Activated naive CD4-positive, alpha-beta T cell (primary cell): ENCODE measurements at places on chromosomes 5 and 9.

GRCh38 chr9:14351221-14351836 is 37.4 kb upstream of the NFIB start:
- no peak for DNase-seq

- no peak for DNase-seq
These were observed 64.8 kb upstream of the ADCY2 start for GRCh38 chr5:7331131-7331530.

DNA sequence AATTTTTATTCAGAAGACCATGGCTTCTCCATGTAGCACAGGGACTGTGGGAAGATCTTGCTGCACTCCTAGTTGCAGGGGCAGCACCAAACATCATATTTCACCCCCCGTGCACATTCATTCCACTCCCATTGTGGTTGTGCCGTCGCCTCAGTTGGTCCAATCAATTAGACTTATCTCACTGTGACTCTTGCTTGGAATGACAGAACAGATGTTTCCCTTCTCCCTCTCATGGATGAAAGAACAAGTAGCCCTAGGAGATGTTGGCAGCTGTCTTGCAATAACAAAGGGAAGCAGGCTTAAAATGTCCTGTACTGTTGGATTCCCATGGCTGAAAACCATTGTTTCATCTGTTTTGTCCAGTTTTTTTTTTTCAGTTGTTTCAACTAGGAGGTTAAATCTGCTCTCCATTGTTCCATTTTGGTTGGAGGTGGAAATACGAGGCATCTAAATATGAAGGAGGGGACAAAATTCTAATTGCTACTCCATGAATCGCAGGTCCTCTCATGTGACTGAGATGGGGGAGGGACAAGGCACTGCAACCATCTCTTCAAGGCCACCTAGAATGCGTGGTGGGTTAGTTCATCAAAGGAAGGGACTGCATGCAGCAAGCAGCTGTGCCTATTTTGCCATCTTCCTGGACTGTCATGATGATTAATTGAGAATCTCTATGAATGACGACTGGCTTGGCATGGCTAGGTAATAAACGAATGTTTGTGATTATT is 214.4 kb downstream of the NSG2 start:
- no peak for DNase-seq

- no peak for DNase-seq
These were observed 147.4 kb upstream of the NFIL3 start for GRCh38 chr9:91571036-91571435.

DNA sequence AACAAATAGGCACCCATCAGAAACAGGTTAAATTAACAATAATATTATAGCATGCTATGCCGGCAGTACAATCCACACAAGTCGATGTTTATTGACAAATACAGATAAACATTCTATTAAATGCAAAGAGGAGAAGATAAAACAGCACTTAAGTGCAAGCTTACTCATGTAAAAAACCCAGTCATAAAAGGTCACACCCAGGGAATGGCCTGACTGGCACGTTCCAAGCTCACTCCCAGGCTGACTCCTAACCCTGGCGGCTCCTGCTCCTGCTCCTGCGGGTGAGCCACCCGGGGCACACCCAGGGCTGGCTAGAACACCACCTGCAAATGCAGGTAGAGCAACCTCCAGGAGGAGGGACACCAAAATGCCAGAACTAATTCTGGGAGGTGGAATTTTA is 66.9 kb downstream of the SEMA4D start:
- DNase-seq = no peak

GRCh38 chr5:170397059-170397458 is 7.9 kb upstream of the KCNMB1 start:
- DNase-seq = no peak

DNA sequence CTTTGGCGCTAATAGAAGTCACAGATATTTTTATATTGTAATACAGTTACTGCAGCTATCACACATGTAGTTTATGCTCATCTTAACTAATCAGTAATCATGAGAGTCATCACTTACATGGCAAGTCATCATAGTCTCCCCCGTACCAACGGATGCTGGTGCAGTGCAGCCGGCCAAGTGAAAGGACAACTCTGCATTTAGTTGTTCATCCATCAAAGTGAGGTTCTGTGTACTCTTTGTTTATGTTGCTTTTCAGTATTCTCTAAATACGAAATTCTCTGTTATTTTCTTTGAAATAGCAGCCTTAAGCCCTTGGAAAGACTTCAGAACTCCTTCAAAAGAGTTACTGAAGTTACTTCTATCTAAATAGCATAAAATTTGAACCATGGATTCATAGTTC is 216.7 kb downstream of the CCDC171 start:
- DNase-seq = no peak

- DNase-seq = no peak
These were observed 304.8 kb upstream of the TLE4 start for GRCh38 chr9:79266986-79267385.

- no peak for DNase-seq
These were observed 5.5 kb downstream of the UBE2D2 start for GRCh38 chr5:139566611-139567010.

DNA sequence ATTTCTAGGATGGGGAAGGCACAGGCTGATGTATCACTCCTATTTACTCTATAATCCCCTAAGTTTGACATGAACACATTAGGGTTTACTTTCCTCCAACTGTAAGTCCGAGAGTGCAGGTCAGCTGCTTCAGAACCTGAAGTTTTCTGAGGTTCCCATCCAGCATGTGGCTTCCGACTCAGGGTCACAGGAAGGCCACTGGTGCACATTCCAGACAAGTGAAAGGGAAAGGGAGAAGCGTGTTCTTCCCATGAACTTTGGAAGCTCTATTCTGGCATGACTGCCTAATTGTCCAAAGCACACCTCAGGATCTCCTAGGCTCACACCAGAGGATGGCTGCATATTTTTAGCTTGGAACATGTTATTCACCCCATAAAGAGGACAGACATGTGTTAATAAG is 602.6 kb downstream of the SEMA5A start:
- DNase-seq = no peak

- DNase-seq = no peak
These were observed 5.0 kb downstream of the P4HA2 start for GRCh38 chr5:132222649-132223038.

GRCh38 chr5:54385994-54386393 is 69.5 kb upstream of the HSPB3 start:
- DNase-seq = no peak

GRCh38 chr5:102762562-102763227 is 7.6 kb downstream of the PAM start:
- no peak for DNase-seq

- no peak for DNase-seq
These were observed 29.5 kb upstream of the SARDH start for GRCh38 chr9:133767625-133768024.

GRCh38 chr5:55454282-55454681 is 80.5 kb downstream of the PLPP1 start:
- no peak for DNase-seq

DNA sequence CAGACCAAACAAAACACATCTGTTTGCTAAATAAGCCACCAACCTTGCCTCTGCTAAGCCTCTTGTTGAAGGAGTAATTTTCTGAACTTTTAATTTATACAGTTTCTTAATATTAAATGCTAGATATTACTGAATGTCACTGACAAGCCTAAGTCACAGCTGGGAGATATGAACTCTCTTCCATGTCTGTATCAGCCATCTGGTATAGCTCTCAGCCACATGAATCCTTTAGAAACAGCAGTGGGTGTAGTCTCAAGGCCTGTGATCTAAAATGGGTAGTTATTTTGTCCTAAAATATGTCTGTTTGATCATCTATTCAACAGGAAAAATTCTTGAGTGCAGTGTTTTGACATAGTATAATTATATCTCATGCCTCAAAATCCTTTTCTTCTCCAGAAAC is 97.2 kb downstream of the CAMK4 start:
- no peak for DNase-seq

- DNase-seq = no peak
These were observed 396.5 kb downstream of the ADGRV1 start for GRCh38 chr5:90955001-90955635.

GRCh38 chr9:121133104-121133816 is 58.5 kb downstream of the CNTRL start:
- DNase-seq = peak; percentile 6

DNA sequence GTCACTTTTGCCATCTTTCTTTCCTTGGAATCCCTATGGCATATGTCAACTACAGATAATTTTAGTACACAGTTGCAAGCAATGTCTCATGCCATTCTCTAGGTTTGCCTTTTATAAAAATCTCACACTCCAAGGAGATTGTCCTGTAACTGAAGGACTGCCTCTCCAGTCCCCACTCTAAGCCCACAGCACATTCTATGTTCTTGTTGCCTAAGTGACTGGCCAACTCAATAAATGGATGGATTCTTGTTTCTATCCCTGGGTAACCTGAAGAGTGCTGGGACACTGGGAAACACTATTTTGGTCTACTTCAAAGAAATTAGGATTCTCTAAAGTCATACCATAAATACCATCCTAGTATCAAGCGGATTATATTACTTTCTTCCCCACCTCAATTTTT is 145.0 kb downstream of the PLCXD3 start:
- DNase-seq = no peak

DNA sequence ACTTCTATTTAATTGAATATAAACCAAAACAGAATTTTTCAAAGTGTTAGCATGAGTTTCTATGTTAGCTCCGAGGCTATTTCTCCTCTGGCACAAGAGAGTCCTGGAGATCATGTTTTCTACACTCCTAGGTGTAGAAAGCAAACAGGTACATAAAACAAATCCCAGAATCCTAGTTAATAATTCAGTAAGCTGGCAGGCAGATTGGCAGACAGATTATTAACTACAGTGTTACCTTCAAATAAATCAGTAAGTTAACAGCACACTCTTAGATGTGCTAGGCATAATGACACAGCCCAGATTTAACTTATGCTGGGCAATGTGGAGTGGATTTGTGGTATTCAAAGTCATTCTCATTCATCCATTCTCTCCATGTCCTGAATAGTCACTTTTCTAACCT is 282.8 kb upstream of the RPS23 start:
- no peak for DNase-seq

DNA sequence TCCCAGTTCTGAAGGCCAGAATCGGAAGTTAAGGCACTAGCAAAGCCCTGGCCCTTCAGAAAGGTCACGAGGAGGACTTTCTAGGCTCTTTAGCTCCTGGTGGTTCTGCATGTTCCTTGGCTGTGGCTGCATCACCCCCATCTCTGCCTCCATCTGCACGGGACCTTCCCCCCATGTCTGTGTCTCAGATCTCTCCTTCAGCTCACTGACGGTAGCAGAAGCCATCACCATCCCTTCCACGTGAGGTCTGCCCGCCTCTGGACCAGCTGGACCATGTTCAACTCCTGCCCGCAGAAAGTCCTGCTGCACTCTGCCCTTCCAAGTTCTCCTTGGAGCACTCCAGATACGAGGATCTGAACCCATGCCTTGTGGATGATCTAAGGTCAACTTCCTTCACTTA is 242.9 kb upstream of the IRX1 start:
- DNase-seq = no peak

DNA sequence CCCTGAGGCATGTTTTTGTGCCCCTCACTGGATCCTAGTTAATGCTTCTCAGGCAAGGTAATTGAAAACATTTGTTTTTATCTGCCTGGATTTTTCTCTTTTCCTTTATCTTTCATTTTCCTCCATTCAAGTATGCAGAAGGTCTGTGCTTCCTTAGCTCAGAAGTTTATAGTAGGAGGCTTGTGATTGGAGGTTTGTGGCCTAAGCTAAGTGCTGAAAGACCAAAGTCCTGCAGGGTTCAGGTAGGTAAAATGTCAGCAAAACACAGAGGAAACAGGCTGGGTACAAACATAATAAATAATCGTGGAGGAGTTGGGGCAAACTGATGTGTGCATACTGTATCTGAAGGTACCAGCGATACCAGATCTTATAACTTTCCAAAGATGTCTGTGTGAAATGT is 230.9 kb upstream of the KLF4 start:
- no peak for DNase-seq

- DNase-seq = no peak
These were observed 664.7 kb downstream of the ACTL7B start for GRCh38 chr9:108191065-108191464.

- DNase-seq = no peak
These were observed 116.7 kb downstream of the PPP2R2B start for GRCh38 chr5:146761811-146762210.

GRCh38 chr5:116289276-116289675 is 204.5 kb downstream of the COMMD10 start:
- no peak for DNase-seq

GRCh38 chr9:116546711-116547581 is 140.2 kb upstream of the TRIM32 start:
- no peak for DNase-seq

DNA sequence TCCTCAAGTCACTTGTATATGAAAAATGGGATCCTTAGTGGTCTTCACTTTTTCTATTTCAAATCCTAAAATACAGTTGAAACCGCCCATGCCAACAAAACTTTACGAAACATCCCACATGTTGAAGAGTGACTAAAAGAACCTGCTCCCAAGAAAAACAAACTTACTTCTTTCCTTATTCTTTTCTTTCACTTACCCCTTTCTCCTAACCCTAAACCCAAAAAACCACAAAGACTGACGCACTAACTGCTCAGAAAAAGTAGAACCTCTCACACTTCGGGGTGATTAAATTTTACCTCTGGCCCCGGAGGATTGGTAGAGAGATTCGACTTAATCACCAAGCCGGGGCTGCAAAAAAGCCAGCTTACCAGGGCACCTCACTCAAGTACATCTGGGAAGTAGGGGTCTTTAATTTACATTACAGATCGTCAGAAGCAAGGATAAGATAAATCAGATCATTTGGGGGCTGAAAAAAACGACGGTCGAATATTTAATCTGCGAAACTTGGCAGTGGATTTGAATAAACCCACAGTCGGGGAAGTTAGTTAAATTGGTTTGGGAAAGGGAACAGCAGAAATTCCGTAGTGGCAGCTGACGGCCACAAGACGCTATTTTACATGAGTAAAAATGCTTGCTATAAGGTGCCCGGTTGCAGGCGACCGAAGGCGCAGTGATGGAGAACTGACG is 1.3 kb downstream of the CDO1 start:
- no peak for DNase-seq

DNA sequence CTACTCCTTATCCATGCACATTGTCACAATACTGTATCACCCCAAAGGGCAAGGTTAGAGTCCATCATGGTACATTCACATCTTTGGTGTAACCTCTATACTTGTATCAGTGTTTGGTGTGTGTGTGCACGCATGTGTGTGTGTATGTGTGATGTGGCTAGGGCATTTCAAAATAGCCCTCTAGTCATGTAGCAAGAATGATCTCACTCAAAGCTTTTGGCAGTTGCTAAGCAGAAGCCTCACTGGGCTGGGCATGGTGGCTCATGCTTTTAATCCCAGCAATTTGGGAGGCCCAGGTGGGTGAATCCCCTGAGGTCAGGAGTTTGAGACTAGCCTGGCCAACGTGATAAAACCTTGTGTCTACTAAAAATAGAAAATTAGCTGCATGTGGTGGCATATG is 245.3 kb downstream of the ADGRV1 start:
- DNase-seq = no peak
